ENCODE measurements at places on chromosomes 3 and 15.

DNA sequence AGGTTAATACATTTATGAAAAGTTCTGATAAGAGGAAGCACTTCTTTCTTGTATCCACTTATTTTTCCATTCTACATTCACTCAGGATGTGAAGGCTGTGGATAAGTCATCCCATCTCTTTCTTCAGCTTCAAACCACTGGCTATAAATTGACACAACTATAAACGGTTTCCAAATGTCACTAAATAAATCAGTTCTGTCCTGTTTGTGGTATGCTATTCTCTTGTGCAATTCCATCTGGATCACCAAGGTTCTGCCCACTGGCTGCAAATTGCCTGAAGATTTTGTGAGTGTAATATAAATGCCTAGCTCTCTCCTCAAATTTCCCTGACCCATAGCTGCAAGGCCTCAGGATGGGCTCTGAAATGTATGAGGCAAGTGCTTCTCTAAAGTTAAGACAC lies 7.1 kb upstream of the LMOD3 start:
- DNase-seq = no peak

DNA sequence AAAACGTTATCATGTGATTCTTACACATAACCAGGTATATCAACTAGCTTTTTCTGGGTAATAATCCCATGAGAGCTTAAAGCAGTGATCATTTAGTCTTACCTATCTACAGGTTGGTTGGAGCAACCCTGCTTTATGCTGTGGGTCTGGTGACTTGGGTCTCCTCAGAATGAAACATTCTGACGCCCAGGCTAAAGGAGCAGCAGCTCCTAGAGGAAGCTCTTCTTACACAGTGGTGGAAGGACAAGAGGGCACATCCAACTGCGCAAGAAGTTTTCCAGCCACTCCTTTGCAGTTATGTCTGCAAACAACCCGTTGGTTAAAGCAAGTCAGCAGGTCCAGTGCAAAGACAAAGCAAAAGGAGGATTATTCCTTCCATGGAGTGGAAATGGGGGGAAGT lies 377.5 kb downstream of the EDEM1 start:
- no peak for DNase-seq

- no peak for DNase-seq
Measured at GRCh38 chr3:180278583-180279188, 241.9 kb upstream of the PEX5L start.

GRCh38 chr3:14239940-14240339 lies 61.3 kb downstream of the LSM3 start:
- no peak for DNase-seq

- no peak for DNase-seq
Measured at GRCh38 chr15:40538976-40539375, 25.9 kb downstream of the CCDC32 start.

GRCh38 chr3:130572769-130573168 lies 55.8 kb downstream of the COL6A6 start:
- no peak for DNase-seq

DNA sequence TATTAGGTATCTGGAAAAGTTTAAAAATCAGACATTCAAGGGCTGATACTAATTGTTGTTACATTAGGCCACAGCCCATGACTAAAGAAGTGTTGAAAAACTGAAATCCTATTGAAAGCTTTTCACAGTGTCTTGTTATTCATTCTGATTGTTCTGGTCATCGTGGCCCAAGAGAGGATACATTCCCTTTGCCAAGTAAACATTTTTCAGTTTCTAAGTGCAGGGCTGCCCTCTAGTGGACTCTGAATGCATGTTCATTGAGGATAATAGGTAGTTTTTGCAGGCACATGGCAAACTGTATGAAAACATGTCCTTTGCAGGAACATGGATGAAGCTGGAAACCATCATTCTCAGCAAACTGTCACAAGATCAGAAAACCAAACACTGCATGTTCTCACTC lies 181.1 kb downstream of the MYRIP start:
- DNase-seq = no peak

Measured in Right ventricle myocardium inferior (tissue), 1 donor.